NCI-H345 (cell line): ENCODE measurements at places on chromosomes 16 and 17.

DNA sequence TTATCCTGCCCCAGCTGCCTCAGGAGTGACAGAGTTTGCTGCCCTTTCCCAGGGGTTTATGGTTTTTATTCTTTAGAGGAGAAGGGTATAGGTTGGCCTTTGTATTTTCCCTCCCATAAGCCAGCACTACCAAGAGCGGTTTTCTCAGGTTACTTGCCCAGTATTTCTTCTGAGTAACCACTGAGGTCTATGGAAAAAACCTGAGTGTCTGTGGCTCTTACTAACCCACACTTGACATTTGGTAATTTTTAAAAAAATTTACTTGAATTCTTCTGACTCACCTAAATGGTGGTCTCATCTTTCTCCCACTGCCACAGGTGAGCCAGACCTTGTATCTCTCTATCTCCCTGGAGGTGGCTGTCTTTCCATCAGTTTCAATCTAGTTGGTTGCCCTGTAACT, 6.0 kb downstream of the SLC7A6 start:
- DNase-seq: no peak

DNA sequence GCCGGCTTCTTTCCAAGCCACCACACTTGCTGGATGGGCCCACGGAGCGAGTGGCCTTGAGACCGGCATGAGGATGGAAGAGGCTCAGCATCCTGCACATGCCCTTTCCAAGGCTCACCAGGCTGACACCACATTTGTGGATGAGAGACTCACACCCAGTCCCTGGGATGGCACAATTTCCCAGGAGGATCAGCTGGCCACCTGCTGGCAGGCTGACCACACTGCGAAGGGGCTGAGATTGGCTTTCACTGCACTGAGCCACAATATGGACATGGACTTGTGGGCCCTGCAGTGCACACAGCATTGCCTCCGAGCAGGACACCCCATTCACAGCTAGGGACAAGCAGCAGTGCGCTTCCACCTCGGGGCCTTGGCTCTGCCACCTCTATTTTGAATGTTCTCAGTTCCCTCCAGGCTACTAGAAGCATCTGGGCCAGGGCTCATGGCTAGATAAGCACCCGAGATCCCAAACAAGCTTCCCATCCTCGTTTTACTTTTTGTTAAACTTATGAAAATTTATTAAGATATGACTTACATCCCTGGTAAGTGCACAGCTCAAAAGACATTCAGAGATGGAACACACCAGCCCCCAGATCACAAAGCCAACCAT, 25.3 kb upstream of the KSR1 start:
- DNase-seq: no peak

GRCh38 chr16:69131839-69132423, 457 bp downstream of the CHTF8 start:
- DNase-seq: peak; percentile 69

- no peak for DNase-seq
Measured at GRCh38 chr17:51652529-51652928, 392.2 kb downstream of the UTP18 start.

DNA sequence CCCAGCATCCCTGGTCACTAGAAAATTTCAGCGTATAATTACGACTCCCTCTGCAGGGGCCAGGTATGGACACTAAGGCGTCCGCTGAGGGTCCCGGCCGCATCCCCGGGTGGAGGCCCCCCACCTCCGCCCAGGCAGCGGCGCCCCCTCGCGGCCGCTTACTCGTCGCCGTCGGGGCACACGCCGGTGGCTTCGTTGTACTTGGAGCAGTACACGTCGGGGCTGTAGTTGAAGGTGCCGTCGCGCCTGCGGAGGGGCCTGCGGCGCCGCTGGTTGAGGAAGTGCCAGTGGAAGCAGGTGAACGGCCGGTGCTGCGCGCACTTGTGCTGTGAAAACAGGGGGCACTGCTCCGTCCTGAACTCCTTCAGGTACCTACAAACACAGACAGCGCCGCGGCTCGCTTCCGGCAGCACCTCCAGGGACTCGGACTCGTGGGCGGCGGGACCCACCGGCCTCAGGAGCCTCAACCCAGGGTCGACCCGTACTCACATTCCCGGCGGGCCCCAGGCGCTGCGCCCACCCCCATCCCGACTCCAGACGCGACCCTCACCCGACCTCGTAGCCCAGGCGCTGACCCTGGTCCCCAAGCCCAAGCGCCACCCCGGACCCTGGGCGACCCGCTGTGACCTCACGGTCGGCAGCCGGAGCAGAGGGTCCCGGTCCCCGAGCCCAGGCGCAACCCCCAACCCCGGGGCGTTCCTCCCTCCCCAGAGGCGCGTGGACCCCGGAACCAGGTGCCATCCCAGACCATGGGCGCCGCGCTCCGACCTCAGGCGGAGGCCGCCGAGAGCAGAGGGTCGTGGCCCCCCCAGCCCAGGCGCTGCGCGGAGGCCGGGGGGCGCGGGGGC, 596 bp downstream of the UNKL start:
- peak; percentile 50 for DNase-seq

- no peak for DNase-seq
Measured at GRCh38 chr16:14538604-14539003, 91.5 kb downstream of the PARN start.

- DNase-seq: no peak
Measured at GRCh38 chr16:48352648-48353390, 32.4 kb downstream of the SIAH1 start.

DNA sequence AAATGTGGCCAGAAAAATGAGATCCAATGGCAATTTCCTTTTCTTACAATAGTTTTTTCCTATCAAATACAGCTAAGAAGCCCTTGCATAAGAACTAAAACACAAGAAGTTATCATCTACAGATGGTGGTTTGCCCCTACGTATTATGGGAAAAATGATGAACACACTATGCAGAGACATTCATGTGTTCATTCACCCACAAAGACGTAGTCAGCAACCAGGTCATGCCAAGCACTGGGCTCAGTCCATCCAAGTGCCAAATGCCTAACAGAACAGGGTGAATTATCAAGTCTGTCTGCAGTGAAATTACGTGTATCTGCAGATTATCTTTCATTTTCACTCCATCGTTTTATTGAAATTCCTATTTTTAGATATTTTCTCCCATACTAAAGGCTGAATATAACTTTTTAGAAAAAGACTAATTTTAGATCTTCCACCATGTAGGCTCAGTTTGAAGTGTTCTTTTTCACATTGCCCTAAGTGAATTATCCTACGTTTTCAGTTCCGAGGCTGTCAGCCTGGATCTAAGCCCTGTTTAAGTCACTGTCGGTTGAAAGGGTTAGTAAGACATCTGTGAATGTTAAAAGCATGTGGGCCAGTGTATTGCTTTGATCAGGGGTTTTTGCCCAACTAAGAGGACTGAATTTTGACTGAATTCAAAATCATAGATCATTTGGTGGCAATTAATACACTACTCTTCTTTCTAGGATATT, 78.1 kb upstream of the DHX40 start:
- no peak for DNase-seq

DNA sequence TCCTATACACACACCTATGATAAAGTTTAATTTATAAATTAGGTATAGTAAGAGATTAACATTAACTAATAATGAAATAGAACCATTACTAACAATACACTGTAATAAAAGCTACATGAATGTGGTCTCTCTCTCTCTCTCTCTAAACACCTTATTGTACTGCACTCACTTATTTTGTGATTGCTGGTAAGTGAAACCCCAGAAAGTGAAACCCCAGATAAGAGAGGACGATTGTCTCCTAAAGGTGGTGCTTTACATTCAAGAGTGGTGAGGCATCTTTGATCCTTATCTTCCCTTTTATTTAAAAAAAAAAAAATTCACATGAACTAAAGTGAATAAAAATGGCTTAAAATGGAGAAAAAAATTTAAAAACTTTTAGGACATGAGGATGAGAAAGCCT, 80.1 kb upstream of the TRAP1 start:
- DNase-seq: no peak

- no peak for DNase-seq
Measured at GRCh38 chr17:45580924-45581323, 90.4 kb upstream of the PLEKHM1 start.

- DNase-seq: no peak
Measured at GRCh38 chr17:68657576-68657975, 56.4 kb upstream of the FAM20A start.

DNA sequence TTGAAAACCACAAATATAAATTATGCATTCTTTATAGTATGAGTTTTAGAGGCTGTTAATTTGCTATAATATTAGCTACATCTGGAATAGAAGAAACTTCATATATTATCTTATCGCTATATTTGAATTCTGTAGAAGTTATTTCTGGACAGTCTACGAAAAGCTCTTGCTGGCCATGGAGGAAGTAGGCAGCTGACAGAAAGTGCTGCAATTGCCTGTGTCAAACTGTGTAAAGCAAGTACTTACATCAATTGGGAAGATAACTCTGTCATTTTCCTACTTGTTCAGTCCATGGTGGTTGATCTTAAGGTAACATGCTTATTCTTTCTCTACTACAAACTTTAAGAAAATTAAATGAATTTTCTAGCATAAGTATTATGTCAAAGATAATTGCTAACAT, 96.8 kb downstream of the OMG start:
- DNase-seq: no peak

DNA sequence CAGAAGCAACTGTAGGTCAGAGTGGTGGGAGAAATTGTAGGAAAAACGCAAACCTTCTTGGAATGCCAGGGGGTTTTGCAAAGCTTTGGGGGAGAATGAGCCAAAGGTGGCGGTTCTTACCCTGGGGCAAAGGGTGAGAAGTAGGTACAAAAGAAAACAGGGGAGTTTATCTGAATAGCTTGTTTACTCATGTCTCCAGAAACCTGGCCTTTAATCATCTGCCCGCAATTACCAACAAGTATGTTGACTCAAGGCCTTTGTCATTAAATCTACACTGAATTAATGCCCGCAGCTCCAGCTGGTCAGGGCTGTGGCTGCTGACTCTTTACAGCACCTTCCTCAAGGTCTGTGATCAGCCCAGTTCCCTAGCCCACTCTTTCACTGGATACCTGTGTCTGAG, 320.1 kb downstream of the CBLN1 start:
- DNase-seq: no peak

GRCh38 chr17:76196675-76197074, 43.6 kb downstream of the RNF157 start:
- DNase-seq: no peak

DNA sequence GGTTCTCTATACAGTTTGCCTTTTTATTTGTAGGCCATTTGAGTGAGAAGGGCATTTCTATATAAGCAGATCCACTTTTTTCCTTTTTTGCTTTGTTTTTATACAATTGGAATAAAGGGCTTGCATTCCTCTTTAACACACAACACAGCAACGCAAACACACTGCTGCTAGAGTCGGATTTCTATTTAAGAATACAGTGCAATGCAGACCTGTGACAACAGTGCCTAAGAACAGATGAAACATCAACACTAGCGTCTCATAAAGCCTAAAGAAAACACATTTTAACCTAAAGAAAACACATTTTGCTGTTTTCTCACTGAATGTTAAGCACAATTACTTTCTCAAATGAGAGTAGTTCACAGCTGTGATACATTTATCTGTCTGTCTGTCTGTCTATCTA, 1141.1 kb downstream of the CDH11 start:
- DNase-seq: no peak

DNA sequence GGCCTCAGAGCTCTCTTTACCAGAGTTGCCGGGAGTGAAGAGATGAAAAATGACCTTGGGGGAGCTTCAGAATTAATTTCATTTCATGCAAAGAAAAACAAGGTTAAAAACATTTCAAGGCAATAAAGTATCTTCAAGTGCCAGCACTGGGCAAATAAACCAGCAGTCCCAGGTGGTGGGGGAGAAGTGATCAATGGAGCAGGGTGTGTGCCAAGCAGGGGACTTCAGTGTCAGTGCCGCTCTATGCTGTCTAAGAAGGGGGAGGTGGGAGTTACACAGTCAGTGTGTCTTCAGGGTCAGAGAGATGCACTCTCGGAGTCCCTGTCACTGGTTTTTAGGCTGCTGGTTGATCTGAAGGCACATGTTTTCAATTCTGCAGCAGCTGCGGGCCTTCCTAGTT, 57.2 kb upstream of the MGAT5B start:
- DNase-seq: peak; percentile 55

GRCh38 chr17:59356543-59357218, 25.2 kb downstream of the YPEL2 start:
- DNase-seq: no peak

GRCh38 chr16:27446721-27447120, 44.7 kb downstream of the IL21R start:
- DNase-seq: no peak

DNA sequence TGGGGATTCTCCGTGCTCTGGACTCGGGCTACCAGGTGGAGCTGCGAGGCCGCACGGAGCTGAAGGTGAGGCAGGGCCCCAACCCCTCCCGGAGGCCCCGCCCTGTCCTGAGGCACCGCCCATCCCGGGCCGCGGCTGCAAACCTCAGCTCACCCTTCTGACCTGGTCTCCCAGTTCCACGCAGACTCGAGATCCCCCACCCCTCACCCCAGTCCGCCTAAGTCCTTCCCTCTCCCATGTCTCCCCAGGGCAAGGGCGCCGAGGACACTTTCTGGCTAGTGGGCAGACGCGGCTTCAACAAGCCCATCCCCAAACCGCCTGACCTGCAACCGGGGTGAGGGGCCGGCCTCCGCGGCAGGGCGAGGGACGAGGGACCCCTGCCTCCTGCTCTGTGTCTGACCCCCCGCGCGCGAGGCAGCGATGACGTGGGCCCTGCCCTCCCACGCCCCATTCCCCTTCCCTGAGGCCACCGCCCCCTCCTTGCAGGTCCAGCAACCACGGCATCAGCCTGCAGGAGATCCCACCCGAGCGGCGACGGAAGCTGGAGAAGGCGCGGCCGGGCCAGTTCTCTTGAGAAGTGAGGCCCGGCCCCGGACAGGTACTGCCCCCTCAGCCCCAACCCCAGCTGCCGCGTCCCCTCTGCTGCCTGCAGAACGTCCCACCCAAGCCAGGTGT, 13.7 kb downstream of the GUCY2D start:
- peak; percentile 6 for DNase-seq

DNA sequence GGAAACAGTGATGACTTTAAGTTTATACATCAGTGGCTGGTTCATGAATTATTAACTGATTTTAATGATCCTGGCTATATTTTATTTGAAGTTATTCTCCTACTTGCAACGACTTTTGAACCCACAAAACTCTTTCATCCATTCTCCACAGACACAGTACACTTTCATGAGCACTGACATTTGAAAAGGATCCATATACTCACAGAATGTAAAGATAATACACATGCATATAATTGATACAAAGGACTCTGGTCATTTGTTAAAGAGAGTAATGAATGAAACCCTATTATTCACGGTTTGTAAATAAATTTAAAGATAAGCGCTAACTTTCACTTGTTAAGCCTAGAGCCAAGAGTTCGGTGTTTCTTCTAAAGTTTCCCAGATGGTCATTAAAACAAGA, 3.3 kb downstream of the TOX3 start:
- no peak for DNase-seq

DNA sequence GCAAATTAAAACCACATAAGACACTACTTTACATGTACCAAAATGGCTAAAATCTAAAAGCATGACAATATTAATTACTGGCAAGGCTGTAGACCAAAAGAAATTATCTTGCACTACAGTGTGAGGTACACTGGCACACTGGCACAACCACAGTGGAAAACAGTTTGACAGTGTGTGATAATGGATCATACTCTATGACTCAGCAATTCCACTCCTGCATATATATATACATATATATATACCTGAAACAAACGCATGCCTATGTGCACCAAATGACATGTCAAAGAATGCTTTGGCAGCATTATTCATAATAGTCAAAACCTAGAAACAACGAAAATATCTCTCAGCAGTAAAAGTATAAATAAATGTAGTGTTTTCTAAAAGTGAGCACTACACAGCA, 4.6 kb upstream of the DYNLRB2 start:
- no peak for DNase-seq
